ENCODE measurements at places on chromosomes 11 and 22.

DNA sequence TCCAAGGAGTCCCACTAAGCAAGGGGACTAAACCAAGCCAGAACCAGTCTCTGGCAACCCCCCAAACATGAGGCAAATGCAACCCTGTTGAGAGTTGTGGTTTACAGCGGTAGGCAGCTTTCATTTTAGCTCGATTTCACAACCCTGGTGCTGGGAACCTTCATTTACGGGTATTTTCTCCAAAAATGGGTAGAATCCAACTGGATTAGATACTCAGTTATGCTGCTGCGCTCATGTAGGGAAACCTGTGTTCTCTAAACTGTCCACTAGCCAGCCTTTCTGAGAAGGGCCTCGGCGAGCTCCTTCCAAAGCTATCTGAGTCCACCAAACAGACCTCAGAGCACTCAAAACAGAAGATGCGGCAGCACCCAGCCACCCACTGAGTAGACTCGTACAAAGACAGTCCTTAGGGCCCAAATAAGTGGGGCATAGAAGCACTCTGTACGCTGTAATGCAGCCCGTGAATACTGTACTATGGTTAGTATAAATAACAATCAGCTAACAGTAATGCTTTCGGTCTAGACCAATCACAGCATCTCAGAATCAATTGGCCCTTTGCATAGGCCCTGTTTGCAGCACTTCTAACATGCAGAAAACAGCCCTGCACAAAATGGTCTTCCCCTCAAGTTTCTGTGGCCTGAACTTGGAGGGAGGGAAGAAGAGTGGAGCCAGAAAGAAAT is 104.7 kb downstream of the ETS1 start:
- DNase-seq = peak; percentile 90

DNA sequence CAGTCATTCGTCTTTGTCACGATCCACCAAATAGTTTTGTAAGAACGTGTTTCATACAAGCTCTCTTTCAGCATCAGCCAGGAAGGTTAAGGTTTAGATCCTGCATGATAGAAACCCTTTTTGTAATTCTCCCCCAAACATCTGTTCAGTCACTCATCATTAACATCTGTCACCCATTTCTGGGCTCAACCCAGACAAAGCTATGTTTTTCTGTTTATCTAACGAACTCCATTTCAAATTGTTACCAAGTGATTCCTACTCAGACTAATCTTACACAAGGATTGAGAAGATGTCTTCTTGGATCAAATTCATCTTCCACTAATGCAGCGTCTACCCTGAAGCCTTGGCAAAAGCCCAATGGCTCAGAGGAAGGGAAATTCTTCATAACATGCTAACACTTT is 58.8 kb downstream of the FZD4 start:
- DNase-seq = peak; percentile 28

GRCh38 chr11:4808476-4808875 is 4.3 kb upstream of the OR52R1 start:
- DNase-seq = no peak

DNA sequence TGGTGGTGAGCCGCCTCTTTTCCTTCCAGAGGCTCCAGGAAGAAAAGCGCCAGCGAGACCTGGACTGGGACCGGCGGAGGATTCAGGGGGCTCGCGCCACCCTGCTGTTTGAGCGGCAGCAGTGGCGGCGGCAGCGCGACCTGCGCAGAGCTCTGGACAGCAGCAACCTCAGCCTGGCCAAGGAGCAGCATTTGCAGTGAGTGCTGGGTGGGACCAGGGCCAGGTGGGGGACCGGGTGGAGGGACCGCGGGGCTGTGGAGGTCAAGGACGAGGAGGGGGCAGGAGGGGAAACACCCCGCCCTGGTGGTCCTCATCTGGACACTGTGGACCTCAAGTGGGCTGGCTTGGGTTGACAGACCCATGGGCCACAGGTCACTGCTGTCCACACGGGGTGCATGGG is 17.4 kb downstream of the RIBC2 start:
- DNase-seq = no peak

GRCh38 chr11:76025068-76025467 is 181.2 kb downstream of the WNT11 start:
- peak; percentile 76 for DNase-seq

DNA sequence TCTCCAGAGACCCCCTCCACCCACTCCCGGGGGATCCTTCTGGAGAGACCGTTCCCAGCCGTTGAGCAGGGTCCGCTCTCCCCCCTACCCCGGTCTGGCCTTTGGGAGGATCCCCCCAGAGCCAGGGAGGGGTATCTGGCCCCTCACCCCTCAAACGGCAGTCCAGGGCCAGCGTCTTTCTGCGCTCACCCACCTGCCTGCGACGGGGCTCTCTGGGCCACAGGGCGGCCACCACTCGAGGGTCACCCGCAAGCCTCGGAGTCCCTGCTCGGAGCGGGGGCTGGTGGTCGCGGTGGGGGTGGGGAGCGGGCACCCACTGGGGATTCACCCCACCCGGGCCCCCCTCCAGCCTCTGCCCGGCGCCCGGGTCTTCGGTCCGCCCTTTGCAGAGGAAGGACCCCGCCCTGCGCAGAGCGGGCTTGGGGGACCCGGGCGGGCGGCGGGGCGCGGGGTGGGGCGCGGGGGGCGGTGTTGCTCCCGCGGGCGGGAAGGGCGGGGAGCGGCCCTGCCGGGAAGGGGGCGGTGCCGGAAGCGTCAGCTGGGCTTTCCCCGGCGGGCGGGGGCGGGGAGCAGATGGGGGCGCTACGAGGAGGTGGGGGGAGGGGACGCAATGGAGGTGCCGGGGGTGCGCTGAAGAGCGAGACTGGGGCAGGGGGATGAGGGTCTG is 16.6 kb downstream of the CRELD2 start:
- peak; percentile 51 for DNase-seq

DNA sequence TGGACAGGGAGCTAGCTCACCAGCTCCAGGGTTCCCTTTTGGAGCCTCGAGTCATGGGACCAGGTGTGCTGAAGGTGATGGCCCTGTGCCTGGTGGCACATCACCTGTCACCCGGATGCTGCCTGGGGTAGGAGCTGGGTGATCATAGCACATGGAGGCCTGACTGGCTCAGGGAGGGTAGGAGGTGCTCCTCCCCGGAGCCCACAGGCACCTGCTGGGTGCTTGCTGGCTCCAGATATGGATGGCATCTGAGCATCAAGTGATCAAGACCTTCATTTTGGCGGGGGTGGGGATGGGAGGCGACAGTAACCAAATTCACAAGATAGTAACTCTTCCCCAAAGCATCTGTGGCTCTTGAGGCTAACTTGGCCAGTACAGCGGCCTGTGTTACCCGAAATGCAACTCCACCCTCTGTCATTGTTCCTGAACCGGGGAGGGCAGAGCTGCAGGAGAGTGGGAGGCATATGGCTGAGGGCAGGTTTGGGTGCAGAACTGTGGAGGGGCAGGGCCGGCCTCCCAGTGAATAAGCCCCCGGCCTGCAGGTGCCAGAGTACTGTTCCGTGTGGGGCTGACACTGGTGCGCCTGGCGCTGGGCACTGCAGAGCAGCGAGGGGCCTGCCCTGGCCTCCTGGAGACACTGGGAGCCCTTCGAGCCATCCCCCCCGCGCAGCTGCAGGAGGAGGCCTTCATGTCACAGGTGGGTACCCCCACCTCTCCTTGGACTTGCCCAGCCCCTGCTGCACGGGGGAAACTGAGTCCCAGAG is 4.7 kb downstream of the TBC1D10C start:
- DNase-seq = no peak

DNA sequence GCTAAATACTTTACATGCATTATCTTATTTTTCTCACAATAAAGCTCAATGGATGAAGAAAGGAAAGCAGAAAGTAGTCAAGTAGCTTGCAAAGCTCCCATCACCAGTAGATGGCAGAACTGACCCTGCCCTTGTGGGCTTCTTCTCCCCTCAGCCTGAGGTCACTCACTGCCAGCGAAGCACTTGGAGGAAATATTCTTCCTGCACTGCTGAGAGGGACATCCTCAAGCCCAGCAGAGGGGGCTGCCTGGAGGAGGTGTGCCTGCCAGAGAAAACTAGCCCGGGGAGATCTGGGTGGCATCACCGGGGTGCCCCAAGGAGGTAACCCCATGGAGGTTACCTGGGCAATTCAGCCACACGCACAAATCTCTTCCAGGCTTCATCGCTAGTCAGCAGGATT is 6.6 kb downstream of the APOL4 start:
- peak; percentile 54 for DNase-seq

DNA sequence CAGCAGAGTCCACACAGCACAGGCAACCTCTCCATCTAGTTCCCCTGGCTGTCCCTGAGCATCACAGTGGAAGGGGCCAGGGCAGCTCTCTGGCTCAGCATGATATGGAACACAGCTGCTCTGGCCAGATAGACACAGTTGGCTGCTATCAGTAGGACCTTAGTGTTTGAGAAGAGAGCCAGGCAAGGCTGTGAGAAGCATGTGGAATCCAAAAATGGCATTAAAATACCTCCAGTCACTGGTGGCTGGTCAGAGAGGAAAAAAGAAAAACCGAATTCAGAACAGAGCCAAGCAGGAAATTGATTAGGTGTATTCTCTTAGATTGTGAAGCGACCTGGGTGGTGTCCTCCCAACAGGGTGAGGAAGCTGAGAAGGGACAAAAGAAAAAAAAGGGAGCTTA is 27.9 kb downstream of the SERPINH1 start:
- DNase-seq = no peak

DNA sequence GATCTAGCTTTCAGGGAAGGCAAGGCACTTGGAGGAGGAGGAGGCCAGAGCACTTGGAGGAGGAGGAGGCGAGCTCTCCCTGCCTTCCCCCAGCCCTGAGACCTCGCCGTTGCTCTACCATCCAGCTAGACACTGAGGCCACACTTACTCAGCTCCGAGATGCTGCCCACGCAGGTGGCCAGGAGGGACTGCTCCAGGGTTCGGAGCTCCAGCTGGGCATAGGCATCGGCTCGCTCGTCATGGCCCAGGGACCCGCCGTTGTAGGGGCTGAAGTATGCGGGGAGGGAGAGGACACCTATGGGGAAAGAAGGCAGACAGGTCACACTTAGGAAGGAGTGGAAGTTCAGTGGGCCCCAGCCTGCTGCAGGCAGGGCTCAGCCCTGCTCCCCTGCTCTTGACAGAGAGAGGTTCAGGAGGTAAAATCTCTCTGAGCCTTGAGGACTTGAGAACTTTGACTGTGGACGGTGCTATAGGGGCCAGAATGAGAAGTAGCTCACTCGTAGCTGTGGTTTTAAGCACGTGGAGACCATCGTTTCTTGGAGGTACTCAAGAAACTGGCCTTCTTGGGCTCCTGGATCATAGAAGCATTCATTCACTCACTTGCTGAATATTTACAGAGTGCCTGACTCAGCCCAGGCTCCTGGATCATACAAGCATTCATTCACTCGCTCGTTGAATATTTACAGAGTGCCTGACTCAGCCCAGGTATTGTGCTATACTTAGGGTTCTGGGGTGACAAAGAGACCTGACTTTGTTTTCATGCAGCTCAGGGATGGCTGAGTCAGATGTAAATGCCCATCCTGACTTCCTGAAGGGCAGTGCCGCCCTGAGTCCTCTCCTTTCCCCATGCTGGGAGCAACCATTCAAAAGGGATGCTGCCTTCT is 99.2 kb downstream of the NAT10 start:
- peak; percentile 92 for DNase-seq

- DNase-seq = no peak
Observed at GRCh38 chr11:20530942-20531703, 68.3 kb upstream of the SLC6A5 start.
